Activated CD4-positive, alpha-beta T cell treated with anti-CD3 and anti-CD28 coated beads, Interleukin-2, amount 10 ng/mL, durations not matched to agents 24 days and 14 days (primary cell): ENCODE measurements at places on chromosomes 12 and 14. TPM values are rescaled to one million over a fixed set of nuclear protein-coding genes. Genes with fewer than 3 reads are reported as not detected.
A peak's percentile ranks its signal among the peaks of the same experiment; 100 is the strongest.

DNA sequence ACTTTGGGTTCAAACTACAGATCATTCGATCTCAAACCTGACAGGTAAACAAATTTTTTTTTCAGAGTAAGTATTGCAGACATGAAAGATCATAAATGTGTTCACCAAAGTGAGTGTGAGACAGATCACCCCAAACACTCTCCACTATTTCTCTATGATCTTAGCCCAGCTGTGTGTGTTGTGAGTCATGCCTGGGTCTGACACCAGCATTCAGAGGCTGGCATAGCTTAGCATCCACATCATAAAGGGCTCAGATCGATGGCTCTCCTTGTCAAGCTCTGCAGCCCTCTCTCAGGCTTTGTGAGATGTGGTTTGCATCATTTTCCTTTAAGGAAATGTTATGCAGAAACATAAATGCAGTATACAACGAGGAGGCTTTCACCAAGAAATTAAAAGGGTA lies 164.9 kb downstream of the ETV6 start:
- H3K27ac ChIP-seq: peak overlapping the region; percentile 87
- no peak for DNase-seq
- peaks cover 44% of the 10 kb centered on the region for H3K36me3 ChIP-seq

The HOXC13 gene
- not detected in 2 replicates for total RNA-seq

DNA sequence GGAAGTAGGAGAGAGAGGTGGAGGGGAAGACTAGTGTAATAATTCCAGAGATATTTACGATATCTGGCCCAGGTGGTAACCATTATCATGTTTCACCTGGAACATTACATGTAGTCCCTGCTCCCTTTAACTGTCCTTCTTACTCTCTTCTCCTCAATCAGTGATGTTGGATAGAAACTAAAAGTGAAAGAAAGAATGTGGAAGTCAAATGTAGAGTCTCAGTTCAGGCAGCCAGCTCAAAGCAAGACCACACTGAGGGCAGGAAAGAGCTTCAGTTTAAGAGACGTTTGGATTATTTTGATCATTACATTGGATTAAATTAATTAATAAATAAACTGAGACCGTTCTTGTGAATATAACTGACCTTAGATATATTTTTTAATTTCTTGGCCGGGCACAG lies 594.4 kb downstream of the FLRT2 start:
- peaks cover 3% of the 10 kb centered on the region for H3K4me1 ChIP-seq
- no peaks in the 10 kb centered on the region for H3K36me3 ChIP-seq
- no peak overlapping the region for H3K4me3 ChIP-seq
- no peak overlapping the region for H3K27ac ChIP-seq

The CCDC184 gene
- total RNA-seq: 0.38 and 0.44 TPM in 2 replicates

The SLC4A8 gene
- total RNA-seq: 1.4 and 2.3 TPM in 2 replicates

GRCh38 chr12:48361664-48362339 lies 11.1 kb upstream of the ZNF641 start:
- peaks cover 3% of the 10 kb centered on the region for H3K27me3 ChIP-seq
- H3K27ac ChIP-seq: no peak overlapping the region
- H3K36me3 ChIP-seq: no peaks in the 10 kb centered on the region

The GARIN6 gene
- total RNA-seq: not detected in 2 replicates

- H3K27me3 ChIP-seq: no peaks in the 10 kb centered on the region
- no peak for DNase-seq
- no peak overlapping the region for H3K4me3 ChIP-seq
- H3K27ac ChIP-seq: peak overlapping the region; percentile 17
Observed at GRCh38 chr14:65496178-65496993, 83.9 kb downstream of the FUT8 start.

DNA sequence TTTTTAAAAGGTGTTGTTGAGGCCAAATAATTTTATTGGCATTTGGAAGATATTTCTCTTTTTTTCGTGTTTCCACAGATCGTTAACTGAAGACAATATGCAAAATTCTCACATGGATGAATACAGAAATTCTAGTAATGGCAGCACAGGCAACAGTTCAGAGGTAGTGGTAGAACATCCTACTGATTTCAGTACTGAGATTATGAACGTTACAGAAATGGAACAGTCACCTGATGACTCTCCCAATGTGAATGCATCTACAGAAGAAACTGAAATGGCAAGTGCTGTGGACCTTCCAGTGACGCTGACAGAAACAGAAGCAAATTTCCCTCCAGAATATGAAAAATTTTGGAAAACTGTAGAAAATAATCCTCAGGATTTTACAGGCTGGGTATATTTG lies 11.2 kb downstream of the PRPF39 start:
- peaks cover 56% of the 10 kb centered on the region for H3K36me3 ChIP-seq
- peaks cover 14% of the 10 kb centered on the region for H3K4me1 ChIP-seq
- H3K27ac ChIP-seq: peak overlapping the region; percentile 20
- H3K4me3 ChIP-seq: no peak overlapping the region
- DNase-seq: no peak

The OR4K2 gene
- not detected in 2 replicates for total RNA-seq

GRCh38 chr14:89399157-89399556 lies 17.9 kb downstream of the FOXN3 start:
- H3K27ac ChIP-seq: no peak overlapping the region
- H3K4me1 ChIP-seq: peaks cover 43% of the 10 kb centered on the region
- H3K36me3 ChIP-seq: peaks cover 26% of the 10 kb centered on the region
- H3K4me3 ChIP-seq: no peak overlapping the region
- no peak for DNase-seq

DNA sequence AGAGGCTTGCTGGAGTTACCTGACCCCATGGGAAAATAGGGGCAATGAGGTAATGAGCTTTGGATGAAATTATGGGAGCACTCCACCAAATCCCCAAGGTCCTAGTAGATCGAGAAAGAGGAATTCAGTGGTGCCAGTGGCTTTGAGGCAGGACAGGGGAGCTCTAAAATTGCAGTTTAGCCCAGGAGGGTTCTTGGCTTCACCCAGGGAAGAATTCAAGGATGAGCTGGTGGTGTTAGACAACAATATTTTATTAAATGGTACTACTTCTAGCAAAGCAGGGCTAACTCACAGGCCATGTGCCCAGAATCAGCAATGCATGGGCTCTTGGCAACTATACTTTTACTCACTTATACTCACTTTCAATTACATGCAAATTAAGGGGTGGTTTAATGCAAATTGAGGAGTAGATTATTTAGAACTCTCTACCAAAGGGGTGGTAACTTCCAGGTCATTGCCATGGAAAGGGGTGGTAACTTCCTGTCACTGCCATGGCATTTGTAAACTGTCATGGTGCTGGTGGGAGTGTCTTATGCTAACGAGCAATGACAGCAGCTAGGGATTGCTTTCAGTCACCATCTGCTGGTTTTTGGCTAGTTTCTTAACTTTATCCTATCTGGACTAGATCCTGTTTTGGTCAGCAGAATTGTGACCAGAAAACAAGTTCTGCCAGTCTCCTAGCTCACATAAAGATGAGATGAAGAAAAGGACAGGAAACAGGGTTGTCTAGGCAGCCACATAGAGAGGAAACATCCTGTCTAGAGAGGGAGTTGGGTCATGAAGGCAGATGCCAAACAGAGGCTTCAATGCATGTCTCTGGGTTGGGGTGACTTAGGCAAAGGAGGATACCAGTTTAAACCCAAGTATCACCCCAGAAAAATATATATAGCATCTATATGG lies 64.7 kb downstream of the ZNF641 start:
- peak overlapping the region; percentile 23 for H3K4me3 ChIP-seq
- peaks cover 14% of the 10 kb centered on the region for H3K27me3 ChIP-seq

DNA sequence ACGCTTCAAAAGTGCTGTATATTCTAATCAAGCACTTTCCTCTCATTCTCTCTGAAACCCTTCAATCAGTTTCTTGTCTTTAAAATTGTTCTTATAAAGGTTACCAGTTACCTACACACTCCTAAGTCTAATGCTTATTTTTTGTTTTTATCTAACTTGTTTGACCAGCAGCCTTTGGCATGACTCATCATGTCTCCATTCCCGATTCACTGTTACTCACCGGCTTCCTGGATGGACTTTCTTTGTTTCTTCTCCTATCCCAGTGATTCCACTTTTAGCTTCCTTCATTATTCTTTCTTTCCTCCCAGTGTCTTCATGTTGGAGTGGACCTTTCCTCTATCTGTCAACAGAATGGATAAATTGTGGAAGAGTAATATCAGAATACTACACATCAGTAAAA lies 368.6 kb upstream of the CCDC196 start:
- no peaks in the 10 kb centered on the region for H3K4me1 ChIP-seq
- DNase-seq: no peak
- no peak overlapping the region for H3K4me3 ChIP-seq
- peaks cover 24% of the 10 kb centered on the region for H3K27me3 ChIP-seq

The CDH24 gene
- 1.6 and 1.7 TPM in 2 replicates for total RNA-seq

DNA sequence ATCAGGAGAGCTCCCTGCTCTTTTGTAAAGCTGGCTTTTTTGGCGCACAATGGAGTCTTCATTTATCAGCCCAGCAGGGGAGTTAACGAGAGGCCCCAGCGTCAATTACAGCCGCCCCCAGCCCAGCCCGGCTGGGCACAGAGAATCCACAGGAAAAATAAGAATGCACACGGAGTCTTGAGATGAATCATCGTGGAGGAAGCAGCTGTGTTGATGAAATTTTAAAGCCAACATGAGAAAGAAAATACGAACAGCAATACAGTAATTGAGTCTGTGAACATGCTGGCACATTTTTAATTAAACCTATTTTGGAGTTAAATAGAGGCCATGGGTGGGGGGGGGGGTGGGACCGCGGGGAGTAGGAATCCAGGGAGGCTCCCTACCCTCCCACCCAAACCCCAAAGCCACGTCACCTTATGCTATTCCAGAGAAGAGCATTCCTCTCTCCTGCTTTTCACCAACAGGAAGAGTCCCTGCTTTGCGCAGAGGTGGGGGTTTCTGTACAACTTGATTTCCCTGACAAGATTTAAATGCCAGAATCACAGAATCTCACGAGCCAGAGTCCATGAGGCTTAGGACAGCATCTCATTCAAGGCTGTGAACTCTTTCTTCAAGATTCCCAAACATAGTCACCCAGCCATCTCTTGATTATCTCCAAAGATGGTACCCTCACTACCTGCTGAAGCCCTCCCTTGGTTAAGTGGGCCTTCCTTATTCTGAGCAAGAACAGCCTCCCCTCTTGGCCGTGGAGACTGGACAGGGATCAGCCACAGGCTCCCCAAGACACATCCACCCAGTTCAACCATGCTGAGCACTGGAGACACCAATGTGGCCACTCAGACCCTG lies 50.3 kb downstream of the CCNK start:
- H3K4me1 ChIP-seq: no peaks in the 10 kb centered on the region
- no peak overlapping the region for H3K4me3 ChIP-seq
- no peaks in the 10 kb centered on the region for H3K27me3 ChIP-seq
- H3K36me3 ChIP-seq: no peaks in the 10 kb centered on the region

DNA sequence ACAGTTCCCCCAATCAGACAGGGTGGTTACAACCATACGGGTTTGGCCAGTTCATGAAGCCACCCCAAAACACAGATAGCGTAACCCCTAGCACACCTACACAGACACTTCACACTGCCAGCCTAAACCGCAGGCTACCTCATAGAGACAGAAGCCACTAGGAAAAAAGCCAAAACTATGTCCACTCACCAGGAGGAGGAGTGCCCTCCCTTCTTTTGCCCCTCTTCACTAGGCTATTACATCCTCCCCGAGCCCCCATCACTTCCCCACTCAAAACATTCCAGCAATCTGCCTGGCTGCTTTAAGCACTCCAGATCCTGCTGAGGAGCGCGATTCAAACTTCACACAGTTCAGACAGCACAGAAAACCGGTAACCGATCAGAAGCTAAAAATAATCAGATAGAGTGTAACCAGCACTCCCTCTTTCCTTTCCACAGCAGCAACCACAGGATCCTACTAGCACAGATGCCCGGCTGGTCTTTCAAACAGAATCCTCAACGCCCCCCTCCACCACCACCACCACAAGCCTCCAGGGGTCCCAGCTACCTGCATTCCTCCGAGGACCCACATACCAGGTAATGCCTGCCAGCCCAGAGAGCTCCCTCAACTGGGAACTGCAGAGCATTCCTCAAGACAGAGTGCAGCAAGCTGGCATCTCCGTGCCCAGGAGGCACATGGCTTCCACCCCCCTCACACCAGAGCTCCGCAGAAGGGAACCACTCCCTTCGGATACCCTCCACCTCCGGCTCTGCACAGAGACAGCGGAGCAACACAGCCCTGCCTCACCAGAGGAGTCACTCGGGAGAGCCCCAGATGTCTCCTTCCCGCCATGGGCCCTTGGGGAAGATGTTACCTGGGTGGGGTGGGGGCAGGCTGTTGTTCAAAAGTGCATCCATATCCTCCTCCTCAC lies 1.5 kb downstream of the CHD4 start:
- H3K4me1 ChIP-seq: peaks cover 41% of the 10 kb centered on the region
- no peak overlapping the region for H3K4me3 ChIP-seq
- peak overlapping the region; percentile 79 for H3K27ac ChIP-seq
- H3K36me3 ChIP-seq: peaks cover 44% of the 10 kb centered on the region
- peak; percentile 76 for DNase-seq
- no peaks in the 10 kb centered on the region for H3K27me3 ChIP-seq

The SLCO1C1 gene
- not detected in 2 replicates for total RNA-seq

DNA sequence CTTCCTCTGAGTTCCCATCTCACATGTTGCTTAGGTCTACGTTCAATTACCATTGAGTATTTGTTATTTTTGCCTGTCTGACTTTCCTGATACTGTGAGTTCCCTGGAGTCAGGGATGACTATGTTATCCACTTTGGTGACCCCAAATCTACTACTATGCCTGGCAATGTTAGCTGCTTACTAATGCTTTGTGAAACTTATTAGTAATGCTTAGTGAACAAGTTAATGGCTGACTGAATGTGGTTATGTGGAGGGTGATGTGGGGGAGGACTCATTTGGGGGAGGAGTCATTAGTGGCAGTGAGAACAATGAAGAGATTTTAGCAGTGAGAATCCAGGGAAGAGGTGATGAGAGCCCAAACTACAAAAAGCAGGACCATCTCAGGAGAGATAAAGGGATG lies 121.6 kb downstream of the KTN1 start:
- no peak overlapping the region for H3K27ac ChIP-seq
- no peaks in the 10 kb centered on the region for H3K36me3 ChIP-seq
- peaks cover 5% of the 10 kb centered on the region for H3K4me1 ChIP-seq

GRCh38 chr12:58176296-58176869 lies 235.0 kb downstream of the ATP23 start:
- H3K27me3 ChIP-seq: peaks cover 7% of the 10 kb centered on the region
- no peaks in the 10 kb centered on the region for H3K4me1 ChIP-seq
- no peak for DNase-seq
- H3K27ac ChIP-seq: no peak overlapping the region
- no peak overlapping the region for H3K4me3 ChIP-seq

The NOVA1 gene
- total RNA-seq: 0.30 TPM in 1 of 2 replicates, not detected in the other

The COX8C gene
- total RNA-seq: not detected in 2 replicates

DNA sequence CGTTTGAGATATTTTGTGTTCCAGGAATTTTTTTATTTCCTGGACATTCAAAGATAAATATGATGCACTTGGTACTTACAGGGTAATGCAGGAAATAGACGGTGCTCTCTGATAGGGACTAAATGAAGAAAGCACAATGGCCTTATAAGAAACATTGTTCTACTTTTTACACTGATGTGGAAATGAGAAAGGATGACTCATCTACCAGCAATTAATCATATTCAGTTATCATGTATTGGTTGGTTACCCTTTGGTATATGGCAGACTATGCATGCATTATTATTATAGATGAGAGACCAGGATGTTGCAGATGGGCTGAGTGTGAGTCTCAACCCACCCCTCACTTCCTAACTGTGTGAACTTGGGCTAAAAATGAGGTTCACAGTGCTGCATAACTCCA lies 222.2 kb downstream of the FLRT2 start:
- no peak overlapping the region for H3K27ac ChIP-seq
- H3K4me1 ChIP-seq: no peaks in the 10 kb centered on the region
- H3K36me3 ChIP-seq: no peaks in the 10 kb centered on the region
- DNase-seq: no peak

- peaks cover 2% of the 10 kb centered on the region for H3K4me1 ChIP-seq
- no peak overlapping the region for H3K27ac ChIP-seq
- no peaks in the 10 kb centered on the region for H3K27me3 ChIP-seq
- H3K4me3 ChIP-seq: no peak overlapping the region
- H3K36me3 ChIP-seq: peaks cover 9% of the 10 kb centered on the region
Observed at GRCh38 chr12:11015775-11016430, 6.5 kb downstream of the TAS2R19 start.
